ENCODE measurements at places on chromosomes 7 and 10. TPM values are rescaled to one million over a fixed set of nuclear protein-coding genes. Genes with fewer than 3 reads are reported as not detected.

TRPV5 gene
- not detected for total RNA-seq

CALHM3 gene
- not detected for total RNA-seq

LIPK gene
- not detected for total RNA-seq

DNA sequence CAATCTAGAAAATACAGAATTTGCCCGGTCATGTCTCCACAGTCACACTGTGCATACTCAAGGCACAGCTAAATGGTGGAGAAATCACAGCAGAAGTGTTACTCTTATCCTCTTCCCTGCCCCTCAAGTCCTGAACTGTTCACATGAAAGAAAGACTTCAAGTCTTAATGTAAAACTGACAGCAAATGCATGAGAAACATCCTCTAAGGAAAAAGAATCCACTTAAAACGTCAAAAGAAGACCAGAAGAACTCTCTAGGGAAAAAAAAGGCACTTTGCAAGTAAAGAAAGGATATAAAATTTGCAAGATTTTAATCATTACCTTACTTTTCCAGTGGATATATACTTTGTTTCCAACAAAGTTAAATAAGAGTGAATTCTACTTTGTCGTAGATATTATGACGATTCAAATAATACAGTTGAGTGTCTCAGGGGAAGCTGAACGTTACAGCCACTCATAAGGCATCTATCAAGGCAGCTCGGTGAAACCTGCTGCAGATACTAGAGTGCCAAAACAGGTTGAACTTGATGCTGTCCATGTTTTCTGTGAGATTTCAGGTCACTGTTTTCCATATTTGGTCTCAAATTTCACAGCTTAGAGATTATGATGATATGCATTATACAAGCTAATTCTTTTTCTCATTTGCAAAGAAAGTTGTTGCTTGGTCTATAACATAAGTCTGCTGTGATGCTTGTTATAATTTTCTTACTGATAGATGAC lies 155.0 kb downstream of the CTTNBP2 start:
- no peak for DNase-seq

GRCh38 chr10:34292675-34293074 lies 522.4 kb downstream of the PARD3 start:
- no peak for DNase-seq

GRCh38 chr7:105178177-105178576 lies 164.2 kb downstream of the KMT2E start:
- DNase-seq: no peak

GRCh38 chr10:75977139-75977538 lies 545.7 kb downstream of the LRMDA start:
- DNase-seq: no peak

DNA sequence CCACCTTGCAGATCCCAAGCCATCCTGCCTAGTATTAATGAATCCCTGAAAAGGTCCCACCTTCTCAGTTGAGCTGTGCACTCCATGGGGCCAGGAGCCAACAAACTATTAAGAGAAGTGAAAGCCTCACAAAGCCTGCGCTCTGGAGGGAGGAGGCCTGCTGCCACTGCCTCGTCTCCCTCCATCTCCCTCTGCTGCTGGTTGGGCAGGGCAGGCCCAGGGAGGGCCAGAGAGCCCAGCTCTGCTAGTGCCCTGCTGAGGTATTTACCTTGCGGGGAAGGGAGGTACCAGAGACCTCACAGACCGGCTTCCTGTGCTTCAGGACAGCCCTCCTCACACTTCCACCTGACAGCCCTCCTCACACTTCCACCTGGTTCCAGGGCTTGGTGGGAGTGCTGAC lies 171.5 kb downstream of the SH3PXD2A start:
- no peak for DNase-seq

GRCh38 chr10:108913300-108913699 lies 1010.0 kb downstream of the XPNPEP1 start:
- peak; percentile 59 for DNase-seq

DNA sequence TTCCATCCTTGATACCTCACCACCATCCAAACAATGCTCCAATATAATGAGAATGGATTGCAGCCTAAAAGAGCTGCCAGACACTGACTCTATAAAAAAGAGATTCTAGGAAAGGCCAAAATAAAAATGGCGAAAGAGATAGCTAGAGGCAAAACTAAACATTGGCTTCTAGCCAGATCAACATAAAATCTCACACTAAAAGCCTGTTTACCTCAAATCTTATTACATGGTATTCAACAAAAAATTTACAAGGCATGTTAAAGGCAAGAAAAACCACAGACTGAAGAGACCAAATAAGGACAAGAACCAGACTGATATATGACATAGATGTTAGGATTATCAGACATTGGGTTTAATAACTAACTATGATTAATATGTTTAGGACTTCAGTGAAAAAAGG lies 1127.0 kb downstream of the DNAJB9 start:
- no peak for DNase-seq

DNA sequence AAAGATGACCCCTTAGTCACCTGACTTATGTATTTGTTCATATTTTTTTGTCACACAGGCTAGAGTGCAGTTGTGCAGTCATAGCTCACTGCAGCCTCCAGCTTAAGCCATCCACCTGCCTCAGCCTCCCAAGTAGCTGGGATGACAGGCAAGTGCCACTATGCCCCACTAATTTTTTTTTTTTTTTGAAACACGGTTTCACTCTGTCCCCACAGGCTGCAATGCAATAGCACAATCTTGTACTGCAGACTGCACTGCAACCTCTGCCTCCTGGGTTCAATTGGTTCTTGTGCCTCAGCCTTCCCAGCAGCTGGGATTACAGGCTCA lies 1.8 kb downstream of the MBLAC1 start:
- no peak for DNase-seq

GRCh38 chr7:74040101-74040790 lies 12.3 kb downstream of the ELN start:
- no peak for DNase-seq

DNA sequence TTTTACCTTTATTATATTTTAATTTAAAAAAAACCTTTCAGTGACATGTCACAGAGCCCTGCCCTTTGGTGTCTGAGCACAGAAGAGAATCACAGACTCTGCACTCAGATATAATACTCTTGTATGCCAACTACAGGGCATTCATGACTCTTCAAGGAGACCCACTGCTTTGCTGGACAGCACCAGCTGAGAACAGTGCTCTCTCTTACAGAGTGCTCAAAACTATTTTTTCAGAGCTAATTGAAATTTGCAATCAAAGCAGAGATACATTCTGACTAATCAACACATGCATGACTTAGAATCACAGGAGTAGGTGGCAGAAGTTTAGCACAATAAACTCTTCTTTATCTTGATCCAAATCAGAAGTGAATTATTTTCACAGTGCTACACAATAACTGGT lies 99.1 kb downstream of the OSBPL3 start:
- peak; percentile 23 for DNase-seq

- no peak for DNase-seq
Observed at GRCh38 chr7:52146871-52147634, 830.4 kb upstream of the COBL start.

DNA sequence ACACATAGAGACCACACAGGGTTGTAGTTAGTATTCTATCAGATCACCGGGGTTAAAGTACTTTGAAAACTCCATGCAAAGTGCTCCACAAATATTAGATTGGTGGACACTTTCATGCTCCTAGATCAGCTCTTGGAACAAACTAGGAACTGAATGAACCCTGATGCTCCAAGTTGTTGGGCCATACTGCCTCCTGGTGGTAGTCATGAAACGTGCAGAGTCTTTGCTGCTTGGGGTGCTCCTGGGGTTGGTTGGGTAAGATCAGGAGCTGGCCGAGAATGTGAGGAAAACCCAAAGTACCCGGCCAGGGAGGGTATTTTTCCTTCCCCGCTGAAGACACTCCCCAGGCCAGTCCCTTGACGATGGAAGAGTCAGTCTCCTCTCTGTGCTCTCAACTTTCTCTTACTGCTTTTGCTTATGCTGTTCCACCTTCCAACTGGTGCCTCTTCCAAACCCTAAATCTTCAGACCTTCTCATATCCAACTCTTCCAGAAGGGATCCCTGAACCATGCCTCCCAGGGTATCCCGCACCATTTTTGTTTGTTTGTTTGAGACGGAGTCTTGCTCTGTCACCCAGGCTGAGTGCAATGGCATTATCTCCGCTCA lies 918 bp upstream of the RPEL1 start:
- peak; percentile 76 for DNase-seq

- no peak for DNase-seq
Observed at GRCh38 chr10:12841426-12841825, 160.1 kb downstream of the CCDC3 start.

DNA sequence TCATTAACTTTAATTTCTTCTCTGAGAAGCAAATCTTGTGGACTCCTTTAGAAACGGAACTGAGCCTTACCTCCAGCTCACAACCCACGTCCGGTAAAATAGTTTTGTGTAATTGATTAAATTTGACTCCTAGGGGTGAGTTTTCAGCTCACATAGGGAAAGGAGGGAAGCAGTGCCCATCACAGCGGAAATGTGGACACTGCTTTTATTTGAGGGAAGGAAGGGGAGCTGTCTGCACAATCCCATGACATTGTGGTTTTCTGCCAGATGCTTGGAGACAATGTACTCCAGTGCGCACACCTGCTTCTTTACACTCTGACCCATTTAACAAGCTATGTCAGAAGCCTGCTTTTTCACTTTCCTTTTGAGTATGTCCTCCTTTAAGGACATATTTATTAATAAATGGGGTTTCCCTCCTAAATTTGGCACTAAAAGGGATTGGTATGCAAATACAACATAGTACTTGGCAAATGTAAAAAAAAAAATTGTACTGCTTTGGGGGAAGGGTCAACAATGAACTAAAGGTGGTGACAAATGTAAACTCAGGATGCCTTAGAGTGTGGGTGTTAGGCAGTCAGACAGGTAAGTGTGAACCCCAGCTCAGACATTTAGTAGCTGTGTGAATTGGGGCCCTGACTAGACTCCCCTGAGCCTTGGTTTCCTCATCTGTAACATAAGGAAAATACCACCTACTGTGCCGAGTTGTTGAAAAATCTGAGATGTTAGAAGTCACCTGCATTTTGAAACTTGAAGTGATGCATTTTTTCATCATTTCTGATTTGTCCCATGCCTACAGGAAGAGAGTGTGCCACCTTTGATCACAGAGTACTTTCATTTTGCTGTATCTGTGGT lies 90.2 kb upstream of the KLF6 start:
- no peak for DNase-seq

DNA sequence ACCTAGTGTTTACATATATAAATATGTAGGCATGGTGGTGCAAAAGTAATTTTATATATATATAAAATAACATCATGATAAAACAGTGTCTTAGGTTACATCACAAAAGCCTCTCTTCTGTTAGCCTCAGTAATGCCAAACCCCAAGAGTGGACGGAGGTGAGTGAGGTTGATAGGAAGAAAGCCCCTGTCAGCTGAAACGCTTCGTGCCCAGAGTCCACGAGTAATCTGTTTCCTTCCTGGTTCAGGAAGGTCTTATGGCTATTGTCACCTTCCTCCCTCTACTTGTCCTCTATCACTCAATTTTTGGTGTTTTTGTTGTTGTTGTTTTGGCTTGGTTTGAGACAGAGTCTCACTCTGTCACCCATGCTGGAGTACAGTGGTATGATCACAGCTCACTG lies 41.5 kb downstream of the THNSL1 start:
- DNase-seq: no peak

DNA sequence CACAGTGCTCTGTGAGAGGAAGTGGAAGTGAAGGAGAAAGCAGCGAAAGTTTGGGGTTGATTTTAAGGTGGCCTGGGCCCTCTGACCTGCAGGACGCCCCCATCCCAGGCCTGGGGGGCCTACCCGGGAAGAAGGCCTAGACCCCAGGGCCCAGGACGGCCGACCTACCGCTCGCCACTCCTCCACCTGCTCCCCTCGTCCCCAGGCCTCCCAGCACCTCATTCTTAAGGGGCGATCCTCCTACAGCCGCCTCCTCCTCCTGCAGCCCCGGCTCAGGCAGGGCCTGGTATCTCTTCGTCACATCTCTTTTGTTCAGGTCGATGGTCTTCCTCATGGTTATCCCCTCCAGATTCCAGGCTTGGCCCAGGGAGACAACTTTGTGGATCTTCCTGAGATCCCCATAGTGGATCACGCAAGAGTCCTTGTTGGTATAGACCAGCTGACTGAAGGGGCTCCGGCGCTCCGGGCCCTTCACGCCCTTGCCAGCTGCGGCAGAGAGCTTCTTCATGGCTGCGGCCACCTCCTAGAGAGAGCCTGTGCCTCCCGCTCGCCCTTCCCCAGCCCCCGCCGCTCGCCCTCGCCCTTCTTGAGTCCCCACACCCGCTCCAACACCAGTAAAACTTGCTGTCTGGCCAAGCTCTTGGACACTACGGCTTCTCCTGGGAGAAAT lies 117.5 kb downstream of the OR13A1 start:
- DNase-seq: no peak

DNA sequence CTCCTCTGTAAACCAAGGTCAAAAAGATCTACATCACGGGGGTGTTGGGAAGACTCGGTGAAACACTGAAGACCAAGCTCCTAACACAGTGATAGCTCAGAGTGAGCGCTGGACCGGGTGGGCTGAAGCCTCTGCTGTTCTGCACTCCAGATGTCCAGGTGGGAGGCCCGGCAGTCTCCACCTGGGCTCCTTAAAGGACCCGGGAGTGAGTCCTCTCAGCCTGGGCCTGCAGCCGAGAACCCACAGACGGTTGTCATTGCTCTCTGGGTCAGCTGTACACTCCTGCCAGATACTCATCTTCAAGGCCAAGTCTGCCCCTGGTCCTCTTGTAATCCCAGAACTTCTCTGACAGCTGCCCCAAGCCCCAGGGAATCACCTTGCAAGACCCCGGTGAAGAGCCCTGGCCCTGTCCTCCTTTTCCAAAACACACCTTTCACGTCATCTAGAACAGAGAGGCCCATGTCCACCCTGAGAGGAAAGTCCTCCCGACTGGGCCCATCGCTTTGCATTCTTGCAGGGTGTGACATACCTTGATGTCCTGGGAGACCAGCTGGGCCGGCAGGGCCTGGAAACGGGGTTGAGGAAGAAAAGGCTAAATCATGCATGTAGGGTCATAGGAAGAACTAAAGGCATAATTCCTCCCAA lies 43.7 kb downstream of the COL17A1 start:
- DNase-seq: no peak

GRCh38 chr7:40520986-40521738 lies 386.4 kb downstream of the SUGCT start:
- DNase-seq: no peak

- no peak for DNase-seq
Observed at GRCh38 chr7:157984423-157985163, 603.0 kb downstream of the PTPRN2 start.

DNA sequence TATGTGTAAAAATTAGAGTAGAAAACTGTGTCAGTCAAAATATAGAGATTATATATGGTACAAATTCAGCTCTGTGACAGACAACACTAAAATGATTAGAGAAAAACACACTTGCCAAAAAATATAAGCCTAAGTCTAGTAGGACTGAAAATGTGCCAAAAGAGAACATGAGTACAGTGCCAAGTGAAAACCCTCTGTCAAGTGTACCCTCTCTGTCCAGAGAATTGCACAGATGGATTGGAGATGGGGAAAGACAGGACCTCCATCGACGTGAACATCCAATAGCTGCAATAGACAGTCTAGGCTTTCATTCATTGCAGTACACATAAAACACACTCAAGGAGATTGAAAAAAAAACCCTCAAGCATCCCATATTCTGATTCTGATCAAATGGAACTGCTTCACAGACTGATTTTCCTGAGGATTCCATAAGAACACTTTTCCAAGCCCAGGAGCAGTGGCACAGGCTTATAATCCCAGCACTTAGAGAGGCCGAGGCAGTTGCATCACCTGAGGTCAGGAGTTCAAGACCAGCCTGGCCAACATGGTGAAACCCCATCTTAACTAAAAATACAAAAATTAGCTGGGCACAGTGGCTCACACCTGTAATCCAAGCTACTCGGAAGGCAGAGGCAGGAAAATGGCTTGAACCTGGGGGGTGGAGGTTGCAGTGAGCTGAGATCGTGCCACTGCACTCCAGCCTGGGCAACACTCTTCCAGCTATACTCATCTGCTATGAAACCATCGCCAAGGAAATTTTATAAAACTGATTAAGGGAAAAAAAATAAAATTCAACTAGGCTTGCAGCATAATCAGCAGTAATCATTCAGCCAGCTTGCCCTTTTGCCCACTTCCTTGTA lies 110.0 kb upstream of the TRIM24 start:
- no peak for DNase-seq

All from thyroid gland (tissue), 4 donors.